GM23338 (cell line): ENCODE measurements at places on chromosomes 4 and X.

GRCh38 chr4:7387925-7388324 is 46.8 kb downstream of the PSAPL1 start:
- DNase-seq, result no peak

GRCh38 chr4:23697722-23698121 is 192.1 kb downstream of the PPARGC1A start:
- DNase-seq, result no peak

GRCh38 chr4:153791746-153792617 is 3.1 kb upstream of the SFRP2 start:
- DNase-seq, result peak; percentile 96

DNA sequence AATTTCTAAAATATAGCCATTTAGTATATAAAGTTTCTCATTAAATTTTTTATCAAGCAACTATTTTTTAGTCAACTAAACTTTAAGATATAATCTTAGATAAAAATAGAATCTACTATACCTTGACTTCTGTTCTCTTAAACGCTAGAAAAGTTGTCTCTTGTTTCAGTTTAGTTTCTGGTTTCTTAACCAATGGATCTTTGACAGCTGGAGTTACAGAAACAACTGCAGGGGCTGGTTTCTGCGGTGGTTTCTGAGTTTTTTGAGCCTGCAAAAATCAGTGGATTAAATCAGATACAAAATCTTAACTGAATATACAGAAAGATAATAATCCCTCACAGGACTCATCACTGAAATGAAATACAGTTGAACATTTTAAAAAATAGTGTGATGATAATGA is 21.9 kb downstream of the INTS12 start:
- DNase-seq, result no peak

DNA sequence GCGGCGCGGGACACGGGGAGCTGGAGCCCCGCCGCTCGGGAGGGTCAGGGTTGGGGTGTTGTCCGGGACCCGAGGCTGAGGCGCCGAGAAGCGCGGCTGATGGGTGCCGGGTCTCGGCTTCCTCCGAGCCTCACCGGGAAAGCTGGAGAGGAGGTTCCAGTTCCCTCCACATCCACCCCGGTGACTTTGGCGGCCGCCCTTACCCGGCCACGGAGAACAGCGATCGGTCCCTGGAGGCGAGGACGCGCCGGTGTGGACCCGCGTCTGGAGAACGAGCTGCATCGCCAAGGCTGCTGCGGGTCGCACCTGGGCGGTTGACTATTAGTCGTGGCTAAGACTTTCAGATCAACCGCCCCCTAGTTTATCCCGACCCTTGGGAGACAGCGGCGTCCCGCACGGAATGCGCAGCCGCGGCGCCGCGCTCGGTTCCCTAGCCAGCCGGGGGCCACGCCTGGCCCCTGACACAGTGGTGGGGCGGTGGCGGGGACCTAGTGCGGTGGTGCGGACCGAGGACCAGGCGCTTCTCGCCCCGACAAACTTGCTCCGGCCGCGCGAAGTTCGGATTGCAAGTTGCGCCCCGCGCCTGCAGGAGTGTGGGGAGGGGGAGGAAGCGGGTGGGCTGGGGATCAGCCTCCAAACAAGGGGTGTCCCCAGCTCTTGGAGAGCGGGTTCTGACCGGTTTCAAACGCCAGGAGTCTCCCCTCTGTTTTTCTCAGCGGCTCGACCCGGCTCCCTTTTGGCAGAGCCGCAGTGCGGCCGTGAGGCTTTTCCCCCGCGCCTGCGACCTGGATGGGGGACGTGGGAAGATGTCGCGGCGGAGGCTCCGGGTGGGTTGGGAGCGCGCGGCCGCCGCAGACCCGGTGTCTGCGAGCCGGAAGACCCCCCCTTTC is 568 bp downstream of the FHDC1 start:
- DNase-seq, result peak; percentile 91

- no peak for DNase-seq
These were observed 28.0 kb downstream of the TBC1D19 start for GRCh38 chr4:26611885-26612284.

GRCh38 chr4:6222761-6223292 is 22.5 kb upstream of the JAKMIP1 start:
- DNase-seq, result peak; percentile 83

GRCh38 chrX:149472625-149473024 is 32.5 kb downstream of the IDS start:
- DNase-seq, result no peak

DNA sequence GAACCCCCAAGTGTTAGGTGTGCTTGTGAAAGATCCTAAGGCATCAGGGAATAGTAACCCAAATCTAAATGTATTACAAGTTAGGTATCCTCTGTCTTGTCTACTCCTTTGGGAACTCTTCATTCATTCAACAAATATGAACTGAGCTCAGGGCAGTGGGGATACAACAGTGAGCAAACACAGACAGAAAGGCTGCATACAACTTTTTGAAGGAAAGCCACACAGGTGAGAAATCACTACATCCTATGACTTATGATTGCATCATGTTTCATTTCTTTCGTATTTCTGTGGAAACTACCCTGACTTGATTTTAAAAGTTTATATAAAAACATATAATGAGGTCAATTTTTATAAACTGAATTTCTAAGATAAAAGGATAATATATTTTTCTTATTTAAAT is 43.2 kb downstream of the BCLAF3 start:
- DNase-seq, result no peak

DNA sequence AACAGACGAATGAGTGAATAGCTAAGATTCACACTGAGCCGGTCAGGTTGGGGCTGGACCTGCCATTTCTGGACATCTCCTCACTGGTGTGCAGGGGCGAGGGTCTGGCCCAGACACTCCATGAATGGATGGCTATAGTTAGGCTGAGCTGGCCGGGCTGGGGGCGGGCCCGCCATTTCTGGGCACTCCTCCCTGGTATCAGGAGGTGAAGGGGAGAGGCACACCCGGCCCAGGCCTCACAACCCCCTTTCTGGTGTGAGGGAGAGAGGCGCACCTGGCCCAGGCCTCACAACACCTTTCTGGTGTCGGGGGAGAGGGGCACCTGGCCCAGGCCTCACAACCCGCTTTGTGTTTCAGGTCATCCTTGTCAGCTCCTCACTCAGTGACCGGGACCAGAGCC is 203.2 kb upstream of the PSAPL1 start:
- no peak for DNase-seq

GRCh38 chr4:183504930-183505610 is at the start of gene ING2:
Gene ING2, plus strand, starts transcription at chr4:183505058. Its CDS starts 138 bp downstream, at chr4:183505196.
- DNase-seq, result peak; percentile 79

- peak; percentile 42 for DNase-seq
These were observed 14.8 kb upstream of the CUL4B start for GRCh38 chrX:120575379-120576114.

GRCh38 chrX:70322784-70323183 is 32.9 kb downstream of the KIF4A start:
- DNase-seq, result peak; percentile 4

DNA sequence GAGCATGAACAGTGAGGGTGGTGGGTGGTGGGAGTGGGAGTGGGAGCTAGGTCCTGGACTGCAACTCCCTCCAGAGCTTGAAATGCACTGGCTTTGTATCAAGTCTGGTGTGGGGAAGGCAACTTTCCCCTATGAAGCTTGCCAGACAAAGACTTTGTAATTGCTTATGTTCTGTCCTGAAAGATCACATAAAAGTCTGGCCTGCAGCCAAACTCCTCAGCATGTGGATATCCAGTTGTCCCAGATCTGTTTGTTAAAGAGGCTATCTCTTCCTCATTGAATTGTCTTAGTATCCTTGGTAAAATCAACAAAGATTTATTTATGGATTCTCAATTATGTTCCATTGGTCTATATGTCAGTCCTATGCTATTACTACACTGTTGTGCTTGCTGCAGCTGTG is 607.9 kb downstream of the GLUD2 start:
- DNase-seq, result no peak

- DNase-seq, result peak; percentile 8
These were observed at the start of gene PLP1 for GRCh38 chrX:103776546-103776945. Gene PLP1, plus strand, starts transcription at chrX:103776840. Its CDS starts 156 bp downstream, at chrX:103776996.

DNA sequence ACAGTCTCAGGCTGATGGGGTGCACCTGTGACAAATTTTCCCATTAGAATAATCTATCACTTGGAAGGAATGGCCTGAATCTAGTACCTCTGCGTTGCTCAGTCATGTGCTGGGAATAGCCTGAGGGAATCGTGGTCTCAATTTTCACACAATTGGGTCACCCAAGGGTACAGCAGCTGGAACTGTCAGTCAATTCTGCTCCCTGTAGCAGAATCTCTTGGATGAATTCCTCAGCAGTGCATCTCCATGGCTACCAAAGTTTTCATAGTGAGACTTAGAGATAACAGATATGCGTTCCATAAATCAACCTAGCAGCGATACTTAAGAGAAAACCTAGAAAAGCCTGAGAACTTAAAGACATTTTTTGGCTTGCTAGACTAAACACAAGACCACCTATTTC is 288.7 kb upstream of the CTSO start:
- DNase-seq, result no peak

DNA sequence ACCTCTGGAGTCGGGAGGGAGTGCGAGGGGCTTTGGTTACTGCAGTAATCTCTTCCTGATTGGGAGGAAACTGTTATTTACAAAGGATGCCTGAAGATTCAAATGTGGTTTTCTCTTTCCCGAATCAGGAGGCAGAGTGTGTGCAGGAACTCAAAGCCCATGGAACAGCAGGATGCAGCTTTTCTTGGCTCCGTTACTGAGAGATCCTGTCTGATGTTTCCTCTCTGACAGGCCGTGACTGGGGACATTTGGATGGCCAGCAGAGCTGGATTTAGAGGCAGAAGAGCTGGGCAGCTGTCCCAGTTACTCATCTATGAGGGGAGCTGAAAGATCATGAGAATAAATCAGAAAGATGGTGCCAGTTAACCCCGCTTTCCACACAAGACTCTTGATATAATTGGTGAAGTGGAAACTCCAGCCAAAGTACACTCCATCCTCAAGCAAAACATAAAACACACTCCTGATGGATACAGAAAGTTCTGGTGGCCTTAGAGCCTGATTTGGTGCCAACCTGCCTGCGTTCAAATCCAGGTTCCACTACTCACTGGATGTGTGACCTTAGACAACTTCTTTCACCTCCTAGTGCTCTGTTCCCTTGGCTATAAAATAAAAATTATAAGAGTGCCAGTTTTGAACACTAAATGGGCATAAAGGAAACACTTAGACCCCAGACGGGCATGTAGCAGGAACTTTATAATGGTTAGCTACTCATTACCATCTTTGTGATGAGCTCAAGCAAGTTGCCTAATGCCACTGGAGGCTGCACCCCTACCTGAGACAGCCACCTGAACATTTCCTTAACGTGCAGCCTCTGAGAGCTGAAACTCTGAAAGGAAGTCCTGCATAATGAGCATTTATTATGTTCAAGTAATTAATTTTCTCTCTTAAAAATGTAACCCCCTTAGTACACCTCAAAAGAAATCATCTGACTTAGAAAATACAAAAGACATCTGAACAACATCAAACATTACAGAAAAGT is 349.0 kb upstream of the GATB start:
- no peak for DNase-seq

GRCh38 chr4:152162331-152162697 is 373.6 kb downstream of the FBXW7 start:
- no peak for DNase-seq

DNA sequence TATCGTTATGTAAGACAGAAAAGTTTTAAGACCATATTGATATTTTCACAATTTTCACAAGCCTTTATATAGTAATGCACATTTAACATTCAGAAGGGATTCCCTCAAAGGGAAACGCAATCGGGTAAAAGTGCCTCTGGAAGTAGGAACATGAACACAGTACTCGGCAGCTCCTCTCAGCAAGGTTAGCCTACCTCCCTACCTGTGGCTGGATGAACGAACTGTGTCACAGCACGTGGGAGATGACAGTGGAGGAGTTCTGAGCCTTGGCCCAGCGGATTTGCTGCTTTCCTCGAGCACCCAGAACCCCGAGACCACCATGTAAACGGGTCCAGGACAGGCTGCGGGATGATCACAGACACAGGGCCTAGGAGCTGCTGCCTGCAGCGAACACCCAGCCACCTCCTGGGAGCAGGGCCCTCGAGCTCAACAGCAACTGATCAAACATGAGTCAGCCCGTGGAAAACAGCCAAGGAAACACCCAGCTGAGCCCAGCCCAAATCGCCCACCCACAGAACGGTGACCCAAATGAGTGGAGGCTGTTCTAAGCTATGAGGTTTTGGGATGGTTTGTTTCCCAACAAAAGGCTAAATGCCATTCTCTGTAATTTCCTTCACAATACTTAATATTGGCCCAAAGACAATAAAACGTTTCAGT is 30.4 kb downstream of the FAT1 start:
- no peak for DNase-seq

GRCh38 chr4:26074712-26075430 is 160.9 kb downstream of the SMIM20 start:
- peak; percentile 22 for DNase-seq

GRCh38 chr4:118289794-118290193 is 63.0 kb downstream of the PRSS12 start:
- no peak for DNase-seq

DNA sequence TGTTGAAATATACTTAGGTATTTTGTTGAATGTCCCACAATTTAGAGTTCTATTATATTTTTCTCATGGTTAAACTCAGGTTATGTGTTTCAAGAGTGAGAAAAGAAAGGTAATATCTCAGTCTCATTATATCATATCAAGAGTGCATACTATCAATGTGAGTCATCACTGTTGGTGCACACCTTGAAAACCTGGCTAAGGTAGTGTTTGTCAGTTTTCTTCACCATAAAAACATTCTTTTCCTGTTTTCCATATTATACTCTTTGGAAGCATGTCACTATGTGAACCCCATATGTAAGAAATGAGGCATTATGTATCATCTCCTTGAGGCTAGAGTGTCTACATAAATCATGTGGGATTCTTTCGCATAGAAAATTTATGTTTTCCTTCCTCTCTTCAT is 307.6 kb upstream of the CTSO start:
- DNase-seq, result no peak

DNA sequence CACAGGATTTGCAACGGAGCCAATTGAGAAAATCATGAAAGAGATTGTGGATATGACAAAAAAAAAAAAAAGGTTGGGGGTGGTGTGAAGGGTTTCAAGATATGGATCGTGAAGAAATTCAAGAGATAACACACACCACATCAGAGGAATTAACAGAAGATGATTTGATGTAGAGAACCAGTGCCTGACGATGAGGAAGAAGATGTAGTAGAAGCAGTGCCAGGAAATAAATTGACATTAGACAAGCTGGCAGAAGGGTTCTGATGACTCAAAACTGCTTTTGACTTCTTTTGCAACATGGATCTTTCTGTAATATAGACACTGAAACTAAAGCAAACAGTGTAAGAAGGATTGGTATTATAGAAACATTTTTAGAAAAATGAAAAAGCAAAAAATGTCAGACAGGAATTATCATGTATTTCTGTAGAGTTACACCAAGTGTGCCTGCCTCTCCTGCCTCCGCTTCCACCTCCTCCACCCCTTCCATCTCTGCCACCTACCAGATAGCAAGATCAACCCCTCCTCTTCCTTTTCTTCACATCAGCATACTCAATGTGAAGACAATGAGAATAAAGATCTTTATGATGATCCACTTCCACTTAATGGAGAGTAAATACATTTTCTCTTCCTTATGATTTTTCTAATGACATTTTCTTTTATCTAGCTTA is 127.5 kb upstream of the OTUD4 start:
- no peak for DNase-seq
